ENCODE measurements at places on chromosomes 16 and 17.

GRCh38 chr17:67528751-67529436 is 151.8 kb downstream of the PITPNC1 start:
- peak; percentile 18 for DNase-seq

GRCh38 chr17:57889892-57890856 is 40.3 kb upstream of the MRPS23 start:
- no peak for DNase-seq

DNA sequence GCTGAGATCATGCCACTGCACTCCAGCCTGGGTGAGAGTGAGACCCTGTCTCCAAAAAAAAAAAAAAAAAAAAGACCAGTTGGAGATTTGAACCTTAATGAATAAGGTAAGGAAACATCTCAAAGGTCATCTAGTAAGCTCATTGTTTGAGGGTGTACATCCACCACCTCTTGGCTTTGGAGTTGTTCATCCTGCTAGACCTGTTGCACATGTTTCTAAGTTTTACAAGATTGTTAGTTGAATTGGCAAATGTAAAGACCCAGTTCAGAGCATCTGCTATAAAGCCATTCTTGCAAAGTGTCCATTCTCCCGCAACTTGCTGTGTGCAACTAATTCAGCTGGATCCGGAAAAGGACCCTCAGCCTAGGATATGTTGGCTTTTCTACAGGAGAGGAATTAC is 1.5 kb downstream of the PSMD7 start:
- peak; percentile 24 for DNase-seq

- peak; percentile 12 for DNase-seq
These were observed 119.4 kb downstream of the KCNJ2 start for GRCh38 chr17:70288540-70289290.

DNA sequence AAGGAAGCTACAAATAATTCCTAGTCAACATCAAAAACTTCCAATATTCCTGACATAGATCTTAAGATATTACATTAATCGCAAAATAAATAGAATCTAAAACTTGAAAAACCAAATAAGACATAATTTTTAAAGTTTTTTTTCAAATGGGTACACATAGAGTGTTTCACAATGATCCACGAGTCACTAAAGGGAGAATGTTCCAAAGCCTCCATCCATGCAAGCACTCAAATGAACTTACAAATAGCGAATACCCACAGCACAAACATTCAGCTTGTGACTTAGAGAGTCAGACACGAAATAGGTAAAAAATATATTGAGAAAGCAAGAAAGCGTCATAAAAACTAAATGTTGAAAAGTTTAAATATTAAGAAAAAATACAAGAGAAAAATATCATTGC is 65.7 kb downstream of the CEP112 start:
- no peak for DNase-seq

DNA sequence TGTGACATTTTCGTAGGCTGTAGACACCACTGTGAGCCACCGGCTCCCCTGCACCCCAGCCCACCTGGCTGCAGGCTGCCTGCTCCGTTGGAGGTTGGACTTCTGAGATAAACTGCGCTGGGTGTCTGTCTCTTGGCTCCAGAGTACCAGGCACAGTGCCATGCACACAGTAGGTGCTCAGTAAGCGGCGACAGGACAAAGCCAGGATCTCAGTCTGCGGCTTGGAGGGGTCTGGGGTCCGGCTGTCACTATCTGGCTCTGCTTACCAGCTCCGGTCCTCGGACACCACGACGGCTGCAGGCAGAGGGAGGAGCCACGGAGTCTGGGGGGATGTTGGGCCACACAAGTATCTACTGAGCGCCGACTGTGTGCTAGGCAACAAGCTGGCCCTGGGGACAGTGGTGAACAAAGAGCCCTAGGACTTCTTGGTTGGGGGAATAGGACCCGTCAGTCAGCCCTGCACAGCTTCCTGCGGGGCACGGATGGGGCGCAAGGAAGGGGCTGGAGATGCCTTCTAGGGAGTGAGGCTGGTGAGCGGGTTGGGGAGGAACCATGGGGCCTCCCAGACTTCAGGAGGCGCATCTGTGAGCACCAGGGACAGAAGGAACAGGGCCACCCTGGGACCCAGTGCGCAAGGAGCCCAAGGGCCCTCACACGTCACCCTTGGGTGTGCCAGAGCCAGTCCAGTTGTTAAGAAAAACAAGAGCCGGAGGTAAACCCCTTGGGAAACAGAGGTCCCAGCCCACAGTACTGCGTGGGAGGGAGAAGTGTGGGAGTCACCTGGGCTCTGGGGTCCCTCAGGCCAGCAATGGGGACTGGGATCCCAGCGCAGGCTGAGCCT is 17.3 kb downstream of the JPH3 start:
- no peak for DNase-seq

DNA sequence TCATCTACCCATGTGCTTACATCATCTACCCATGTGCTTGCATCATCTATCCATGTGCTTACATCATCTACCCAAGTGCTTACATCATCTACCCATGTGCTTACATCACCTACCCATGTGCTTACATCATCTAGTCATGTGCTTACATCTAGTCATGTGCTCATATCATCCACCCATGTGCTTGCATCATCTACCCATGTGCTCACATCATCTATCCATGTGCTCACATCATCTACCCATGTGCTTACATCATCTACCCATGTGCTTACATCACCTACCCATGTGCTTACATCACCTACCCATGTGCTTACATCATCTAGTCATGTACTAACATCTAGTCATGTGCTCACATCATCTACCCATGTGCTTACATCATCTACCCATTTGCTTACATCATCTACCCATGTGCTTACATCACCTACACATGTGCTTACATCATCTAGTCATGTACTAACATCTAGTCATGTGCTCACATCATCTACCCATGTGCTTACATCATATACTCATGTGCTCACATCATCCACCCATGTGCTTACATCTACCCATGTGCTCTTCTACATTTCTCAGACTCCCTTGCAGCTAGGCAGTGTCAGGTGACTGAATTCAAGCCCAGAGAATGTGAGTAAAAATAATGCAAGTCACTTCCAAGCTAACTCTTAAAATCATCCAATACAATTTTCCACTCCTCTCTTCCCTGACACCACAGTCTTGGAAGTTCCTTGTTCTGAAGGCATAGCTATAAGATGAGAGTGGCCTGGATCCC is 196.8 kb downstream of the CBLN1 start:
- no peak for DNase-seq

DNA sequence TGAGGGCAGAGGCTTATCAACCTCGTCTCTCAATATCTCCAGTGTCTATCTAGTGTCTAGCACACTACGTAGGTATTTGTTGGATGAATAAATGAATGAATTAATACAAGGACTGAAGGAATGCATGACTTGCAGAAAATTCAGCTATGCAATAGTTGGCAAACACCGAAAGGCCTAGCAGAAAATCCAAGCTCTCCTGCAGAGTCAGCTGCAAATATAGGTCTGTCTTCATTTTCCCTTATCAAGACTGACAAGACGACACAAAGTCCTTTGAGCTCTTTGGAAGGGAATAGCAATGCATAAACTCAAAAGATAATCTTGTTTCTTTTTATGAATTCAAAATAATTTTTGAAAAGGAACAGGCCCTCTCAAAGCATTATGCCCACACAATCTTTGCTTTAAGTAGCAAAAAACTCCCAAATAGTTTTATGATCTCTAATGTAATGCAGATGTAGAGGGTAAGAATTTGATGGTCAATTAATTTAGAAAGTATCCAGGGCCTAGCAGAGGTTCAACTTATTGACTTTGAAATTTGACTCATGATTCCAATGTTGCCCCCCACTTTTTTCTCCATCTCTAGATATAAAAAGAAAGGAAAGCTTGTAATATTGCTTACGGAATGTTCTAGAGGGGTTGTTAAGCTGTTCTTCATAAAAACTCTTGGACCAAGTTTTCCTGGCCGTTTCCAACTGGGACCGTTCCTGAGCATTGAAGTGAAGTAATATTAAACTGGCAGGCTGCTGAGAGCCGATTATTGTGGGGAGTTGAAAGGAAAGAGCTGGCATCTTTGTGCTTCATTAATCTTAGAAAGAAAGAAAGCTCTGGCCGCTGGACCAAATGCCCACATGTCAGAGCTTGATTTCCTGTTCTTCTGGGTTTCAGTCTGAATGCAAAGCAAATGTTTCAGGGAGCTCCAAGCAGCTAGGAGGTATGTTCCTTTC is 227.3 kb downstream of the HS3ST3A1 start:
- no peak for DNase-seq

DNA sequence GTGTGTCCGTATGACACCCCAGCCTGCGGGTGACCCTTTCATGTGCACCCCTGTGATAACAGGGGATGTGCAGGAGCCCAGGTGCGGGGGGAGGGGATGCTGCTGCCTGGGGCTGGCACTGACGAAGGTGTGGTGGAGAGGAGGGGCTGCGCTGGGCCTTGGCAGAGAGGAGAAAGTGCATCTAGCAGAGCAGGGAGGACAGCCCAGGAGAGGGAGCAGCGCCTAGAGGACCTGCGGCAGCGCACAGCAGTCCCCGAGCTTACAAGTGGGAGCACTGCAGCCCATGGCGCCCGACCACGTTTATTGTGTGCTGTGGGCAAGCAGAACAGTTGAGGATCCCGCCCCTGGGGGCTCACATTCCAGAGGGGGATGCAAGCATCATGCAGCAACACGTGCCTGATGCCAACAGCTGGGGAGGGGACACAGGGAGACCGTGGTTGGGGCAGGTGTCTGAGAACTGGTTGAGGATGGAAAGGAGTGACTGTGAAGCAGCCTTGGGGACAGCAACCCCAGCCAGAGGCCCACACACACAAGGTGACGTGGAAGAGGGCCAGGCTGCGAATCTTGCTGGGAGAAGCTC is 10.9 kb upstream of the SLC7A5 start:
- no peak for DNase-seq

DNA sequence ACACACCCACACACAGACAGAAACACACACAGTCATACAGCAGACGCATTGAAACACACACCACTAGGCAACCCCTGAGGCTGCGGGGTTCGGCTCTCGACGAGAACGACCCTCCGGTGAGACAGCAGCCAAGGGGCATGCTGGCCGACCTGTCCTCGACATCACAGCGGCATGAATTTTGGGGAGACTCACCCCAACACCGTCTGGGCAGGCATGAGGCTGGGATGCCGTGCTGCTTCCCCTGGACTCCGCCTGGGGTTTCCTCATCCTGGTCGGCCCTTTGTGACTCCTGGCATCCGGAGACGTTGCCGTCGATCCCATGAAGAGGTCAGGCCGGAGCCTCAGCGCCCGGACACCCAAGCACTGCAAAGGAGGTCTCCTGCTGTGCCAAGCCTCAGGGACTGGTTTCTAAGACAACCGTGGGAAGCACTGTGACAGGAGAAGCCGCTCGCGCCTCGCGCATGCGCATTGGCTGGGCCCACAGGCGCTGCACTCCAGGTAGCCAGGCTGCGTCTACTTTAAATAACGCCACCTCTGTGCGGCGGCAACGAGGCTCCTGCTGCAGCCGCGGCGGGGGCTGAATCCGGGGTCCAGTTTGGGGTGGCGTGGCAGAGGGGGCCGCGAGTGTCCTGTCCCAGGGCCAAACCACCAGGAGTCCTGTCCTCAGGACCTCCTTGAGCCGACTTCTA is 13.8 kb upstream of the KCNJ18 start:
- no peak for DNase-seq

- no peak for DNase-seq
These were observed 75.9 kb downstream of the HLF start for GRCh38 chr17:55340686-55341085.

- no peak for DNase-seq
These were observed 677 bp downstream of the CBX1 start for GRCh38 chr17:48100591-48101011.

- DNase-seq, result no peak
These were observed 11.3 kb upstream of the MAPT start for GRCh38 chr17:45883063-45883462.

GRCh38 chr17:74649909-74650308 is 26.4 kb upstream of the CD300E start:
- no peak for DNase-seq

DNA sequence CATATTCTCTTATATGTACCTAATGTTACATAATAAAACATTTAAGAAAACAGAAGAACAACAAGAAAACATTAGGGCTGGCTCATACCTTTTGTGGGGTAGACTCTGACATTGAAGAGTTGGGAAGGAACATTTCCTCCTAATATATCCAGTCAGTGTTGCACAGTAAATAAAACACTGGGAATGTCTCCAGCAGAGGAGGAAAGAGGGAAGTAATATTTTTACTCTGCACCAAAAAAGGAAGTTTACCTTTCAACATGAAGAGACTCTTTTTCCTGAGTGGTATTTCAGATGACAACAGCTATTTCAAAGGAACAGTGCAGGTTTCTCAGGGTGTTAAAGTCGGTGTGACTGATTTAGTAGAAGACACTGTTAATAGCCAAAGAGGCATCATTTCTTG is 31.9 kb downstream of the EPN2 start:
- no peak for DNase-seq

GRCh38 chr16:83296505-83296904 is 511.3 kb upstream of the HSBP1 start:
- DNase-seq, result no peak

- no peak for DNase-seq
These were observed 39.6 kb upstream of the USP7 start for GRCh38 chr16:9003322-9003721.

DNA sequence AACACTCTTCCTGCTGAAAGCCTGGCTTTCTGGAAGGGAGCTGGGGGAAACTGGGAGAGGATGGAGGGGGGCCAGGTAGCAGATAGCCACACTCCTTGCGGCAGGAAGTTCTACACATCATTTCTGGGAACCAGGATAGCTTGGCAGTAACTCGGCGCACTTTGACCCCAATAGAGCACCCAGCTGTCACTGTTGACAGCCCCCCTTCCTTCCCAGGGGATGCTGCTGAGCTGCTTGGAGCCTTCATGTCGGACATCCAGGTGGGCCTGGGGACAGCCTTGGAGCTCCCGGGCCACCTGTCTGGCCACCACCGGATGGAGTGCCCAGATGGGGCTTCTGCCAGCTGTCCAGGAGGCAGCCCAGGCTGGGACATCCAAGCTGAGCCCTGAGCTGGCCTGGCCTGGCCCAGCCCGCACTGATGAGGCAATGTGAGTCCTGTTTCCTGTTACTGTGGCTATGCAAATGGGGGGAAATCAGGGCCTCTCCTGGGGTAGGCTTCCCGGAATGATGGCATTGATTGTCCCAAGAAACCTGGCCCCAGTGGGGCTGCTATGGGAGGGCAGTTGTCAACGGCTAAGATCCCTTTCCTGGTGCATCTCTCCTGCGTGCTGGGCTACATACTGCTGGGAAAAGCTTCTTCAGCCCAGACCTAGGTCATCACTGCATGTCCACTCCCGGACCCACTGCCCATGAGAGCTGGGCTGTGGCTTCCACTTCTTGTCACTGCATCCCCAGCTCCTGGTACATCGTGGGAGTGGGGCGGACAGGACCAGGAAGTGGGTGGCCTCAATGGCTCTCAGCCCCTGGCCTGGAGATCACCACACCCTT is 50.0 kb downstream of the SOCS1 start:
- DNase-seq, result no peak

- no peak for DNase-seq
These were observed 34.5 kb downstream of the USP7 start for GRCh38 chr16:8929086-8929748.

DNA sequence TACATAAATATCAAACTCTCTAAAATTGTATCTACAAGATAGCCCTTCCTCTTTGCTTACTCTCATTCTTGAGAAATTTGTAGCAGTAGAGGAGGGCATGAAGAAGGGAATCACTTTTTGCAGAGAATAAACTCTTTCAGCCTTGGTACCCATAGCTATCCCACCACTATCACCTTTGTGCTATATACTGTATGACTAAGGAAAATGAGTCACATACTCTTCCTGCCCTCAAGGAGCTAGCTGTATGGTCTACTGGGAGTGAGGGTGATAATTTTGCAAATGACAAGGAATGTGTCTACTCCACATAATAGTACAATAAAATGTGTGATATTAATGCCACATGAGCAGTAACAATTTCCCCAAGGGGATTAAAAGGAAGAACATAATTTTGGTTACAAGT is 184.6 kb upstream of the WSB1 start:
- DNase-seq, result no peak

- DNase-seq, result no peak
These were observed 696.9 kb downstream of the WWOX start for GRCh38 chr16:78796221-78796866.

Measured in epithelial cell of prostate (primary cell).